Aortic smooth muscle cell (primary cell): ENCODE measurements at places on chromosomes 11 and 22. TPM values are rescaled to one million over a fixed set of nuclear protein-coding genes. Genes with fewer than 3 reads are reported as not detected.

BARX2 gene
- total RNA-seq, result not detected in 2 replicates

RFPL2 gene
- not detected in 2 replicates for total RNA-seq

LRP5 gene
- 59.8 TPM in 2 replicates for total RNA-seq

VSIG10L2 gene
- not detected in 2 replicates for total RNA-seq

SLN gene
- total RNA-seq, result not detected in 2 replicates

MRGPRX4 gene
- total RNA-seq, result not detected in 2 replicates

MS4A6E gene
- not detected in 2 replicates for total RNA-seq

AMOTL1 gene
- total RNA-seq, result 40.8 and 55.1 TPM in 2 replicates

OR51I1 gene
- total RNA-seq, result 0.06 TPM in 1 of 2 replicates, not detected in the other

DDTL gene
- total RNA-seq, result 0.62 and 0.92 TPM in 2 replicates

P2RY6 gene
- 2.6 and 2.9 TPM in 2 replicates for total RNA-seq

LINC01488 gene
- total RNA-seq, result not detected in 2 replicates

LRRC10B gene
- total RNA-seq, result under 0.01 TPM in 1 of 2 replicates, not detected in the other

PCSK7 gene
- 51.4 and 61.8 TPM in 2 replicates for total RNA-seq

MAPK8IP2 gene
- total RNA-seq, result 0.12 and 0.13 TPM in 2 replicates

GPHA2 gene
- not detected in 2 replicates for total RNA-seq

GRAP2 gene
- total RNA-seq, result not detected in 2 replicates

GAS2L1 gene
- 10.1 and 10.8 TPM in 2 replicates for total RNA-seq

ELMOD1 gene
- 0.13 and 0.19 TPM in 2 replicates for total RNA-seq

GPR83 gene
- total RNA-seq, result under 0.01 and 0.26 TPM in 2 replicates

TSKU gene
- 5.5 and 6.3 TPM in 2 replicates for total RNA-seq

FXYD2 gene
- not detected in 2 replicates for total RNA-seq

MICAL2 gene
- 592 and 664 TPM in 2 replicates for total RNA-seq

LGALS12 gene
- not detected in 2 replicates for total RNA-seq

SYT8 gene
- 0.26 TPM in 1 of 2 replicates, not detected in the other for total RNA-seq

PRR5L gene
- 7.6 and 10.4 TPM in 2 replicates for total RNA-seq

CNIH2 gene
- total RNA-seq, result 0.37 and 0.40 TPM in 2 replicates

CPT1A gene
- total RNA-seq, result 80.5 and 82.8 TPM in 2 replicates

RAB36 gene
- total RNA-seq, result 3.4 and 3.8 TPM in 2 replicates
